ENCODE measurements at places on chromosomes 2 and 18.

- DNase-seq: no peak
Observed at GRCh38 chr18:21272016-21272579, 30.1 kb downstream of the GREB1L start.

GRCh38 chr2:128771401-128771800, 452.7 kb upstream of the HS6ST1 start:
- no peak for DNase-seq

DNA sequence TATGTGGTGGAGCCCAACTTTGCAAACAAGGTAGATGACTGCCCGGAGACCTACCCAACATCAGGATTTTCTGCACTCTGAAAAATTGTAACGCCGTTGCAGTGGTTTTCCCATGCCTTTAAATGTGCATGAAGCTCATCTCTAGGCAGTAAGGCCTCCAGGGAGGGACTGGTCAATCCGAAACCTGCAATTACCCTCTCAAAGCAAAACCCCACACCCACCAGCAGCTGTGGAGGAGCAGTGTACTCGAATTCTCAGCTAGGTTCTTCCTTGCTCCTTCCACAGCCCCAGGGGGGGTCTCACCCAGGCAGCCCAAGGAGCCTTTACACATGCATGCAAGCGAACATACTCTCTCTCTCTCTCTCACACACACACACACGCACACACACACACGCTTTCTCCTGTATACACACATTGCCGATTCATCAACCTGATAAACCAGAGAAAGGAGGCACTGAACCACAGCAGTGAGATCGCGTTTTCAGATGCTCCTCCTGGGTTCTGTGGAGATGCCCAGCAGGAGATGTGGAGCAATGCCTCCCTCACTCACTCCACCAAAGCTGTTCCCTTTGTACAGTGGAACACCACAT, 109.2 kb downstream of the VIT start:
- no peak for DNase-seq

GRCh38 chr2:77608510-77608909, 86.3 kb upstream of the LRRTM4 start:
- no peak for DNase-seq

DNA sequence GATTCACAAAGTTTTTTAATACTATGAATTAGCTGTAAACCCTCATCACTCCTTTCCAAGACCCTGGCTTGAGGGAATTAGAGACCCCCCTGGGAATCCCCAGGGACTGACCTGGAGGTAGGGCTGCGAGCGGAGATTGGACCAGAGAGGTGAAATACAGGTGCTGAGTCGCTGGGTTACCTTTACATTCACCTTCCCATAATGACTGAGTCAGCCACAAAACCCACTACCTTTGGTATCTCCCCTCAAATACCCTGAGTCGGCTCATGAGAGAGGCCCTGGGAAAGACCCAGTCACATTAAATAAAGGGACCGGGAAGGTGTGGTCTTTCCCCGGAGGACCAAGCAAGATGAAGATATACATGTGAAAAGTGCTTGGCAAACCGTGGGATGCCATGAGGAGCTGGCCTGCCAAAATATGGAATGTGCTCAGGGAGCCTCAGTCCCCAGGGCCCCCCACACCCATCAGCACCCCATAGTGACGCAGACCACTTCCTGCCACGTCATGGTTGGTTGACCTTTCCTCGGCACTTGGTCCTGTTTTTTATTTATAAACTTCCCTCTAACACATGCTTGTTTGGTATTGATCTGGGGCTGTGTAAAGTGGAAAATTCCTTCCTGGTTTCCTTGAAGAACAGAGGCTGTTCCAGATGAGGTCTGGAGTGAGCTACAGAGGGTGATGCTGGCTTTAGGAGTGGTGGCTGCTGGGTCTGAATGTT, 51.4 kb downstream of the IL1RL2 start:
- no peak for DNase-seq

Measured in stimulated activated CD8-positive, alpha-beta memory T cell treated with anti-CD3 and anti-CD28 coated beads, Interleukin-4, amount 100 ng/mL, for 1 hour (primary cell).